ENCODE measurements at places on chromosomes 2 and 18.

- DNase-seq = no peak
Measured at GRCh38 chr18:8951491-8951890, 151.0 kb upstream of the NDUFV2 start.

- no peak for DNase-seq
Measured at GRCh38 chr2:122856696-122857095, 1101.2 kb downstream of the TSN start.

GRCh38 chr2:235956281-235956970, 211.8 kb downstream of the GBX2 start:
- no peak for DNase-seq

- no peak for DNase-seq
Measured at GRCh38 chr2:9663008-9663879, 32.4 kb upstream of the YWHAQ start.

DNA sequence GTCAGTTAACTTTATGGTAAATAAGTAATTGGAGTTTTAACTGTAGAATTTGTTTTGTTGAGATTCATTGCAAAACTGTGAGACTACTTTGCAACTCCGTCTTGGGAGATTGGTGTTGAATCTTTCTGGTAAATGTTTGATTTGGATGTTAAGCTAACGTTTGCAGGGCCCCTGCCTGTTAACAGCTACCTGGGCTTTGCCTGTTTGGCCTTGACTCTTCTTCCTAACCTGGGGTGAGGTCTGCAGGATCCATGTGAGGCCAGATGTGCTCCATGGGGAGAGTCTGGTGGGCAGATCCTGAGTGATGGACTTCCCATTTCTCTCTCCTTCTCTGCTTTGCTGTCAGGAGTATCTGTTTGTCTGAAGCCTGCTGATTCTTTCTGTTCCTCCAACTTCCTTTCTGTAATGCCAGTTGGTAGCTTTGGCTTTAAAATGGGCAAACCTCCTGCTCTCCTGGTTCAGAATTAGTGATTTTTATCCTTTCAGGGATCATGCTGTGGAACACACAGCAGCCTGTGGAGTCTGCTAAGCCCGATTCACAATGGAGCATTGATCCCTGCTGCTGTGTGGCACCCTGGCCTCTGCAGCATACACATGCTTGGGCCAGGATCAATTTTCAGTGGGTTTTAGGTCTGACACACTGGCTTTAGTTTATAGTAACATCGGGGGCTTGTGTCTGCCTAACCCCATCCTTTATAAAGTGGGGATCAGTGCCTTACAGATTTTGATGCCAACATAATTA, 36.3 kb downstream of the PTPRM start:
- DNase-seq = no peak

DNA sequence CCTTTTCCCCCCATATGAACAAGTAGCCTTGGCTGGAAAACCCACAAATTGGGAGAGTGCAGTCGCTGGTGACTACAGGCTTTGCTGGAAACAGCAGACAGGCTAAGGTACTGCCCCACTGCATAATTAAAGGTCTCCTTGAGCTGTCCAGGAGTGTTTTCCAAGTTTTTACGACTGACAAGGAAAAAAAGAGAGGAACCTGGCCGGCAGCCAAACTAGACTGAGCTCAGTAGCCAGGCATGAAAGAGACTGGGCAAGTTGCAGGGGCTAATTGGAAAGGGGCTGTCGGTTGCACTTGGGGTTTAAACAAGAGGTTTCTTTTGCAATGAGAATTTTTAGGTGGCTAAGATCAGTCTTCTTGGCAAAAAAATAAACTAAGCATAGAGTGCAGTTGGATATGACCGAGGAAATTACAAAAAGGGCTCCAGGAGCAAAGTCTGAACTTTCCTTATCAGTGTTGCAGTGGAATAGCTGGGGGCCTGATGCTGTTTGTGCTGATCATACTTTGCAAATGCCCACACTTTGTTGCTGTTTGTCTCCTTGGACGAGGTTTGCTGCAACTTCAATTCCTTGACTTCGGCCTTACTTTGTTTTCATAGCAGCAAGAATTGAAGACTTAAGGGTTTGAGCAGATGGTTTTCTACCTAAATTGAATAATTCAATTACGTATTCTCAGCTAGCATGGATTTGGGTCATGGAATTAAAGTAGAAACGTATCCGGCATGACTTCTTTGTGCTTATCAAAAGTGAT, 2.1 kb downstream of the GULP1 start:
- DNase-seq = peak; percentile 92

DNA sequence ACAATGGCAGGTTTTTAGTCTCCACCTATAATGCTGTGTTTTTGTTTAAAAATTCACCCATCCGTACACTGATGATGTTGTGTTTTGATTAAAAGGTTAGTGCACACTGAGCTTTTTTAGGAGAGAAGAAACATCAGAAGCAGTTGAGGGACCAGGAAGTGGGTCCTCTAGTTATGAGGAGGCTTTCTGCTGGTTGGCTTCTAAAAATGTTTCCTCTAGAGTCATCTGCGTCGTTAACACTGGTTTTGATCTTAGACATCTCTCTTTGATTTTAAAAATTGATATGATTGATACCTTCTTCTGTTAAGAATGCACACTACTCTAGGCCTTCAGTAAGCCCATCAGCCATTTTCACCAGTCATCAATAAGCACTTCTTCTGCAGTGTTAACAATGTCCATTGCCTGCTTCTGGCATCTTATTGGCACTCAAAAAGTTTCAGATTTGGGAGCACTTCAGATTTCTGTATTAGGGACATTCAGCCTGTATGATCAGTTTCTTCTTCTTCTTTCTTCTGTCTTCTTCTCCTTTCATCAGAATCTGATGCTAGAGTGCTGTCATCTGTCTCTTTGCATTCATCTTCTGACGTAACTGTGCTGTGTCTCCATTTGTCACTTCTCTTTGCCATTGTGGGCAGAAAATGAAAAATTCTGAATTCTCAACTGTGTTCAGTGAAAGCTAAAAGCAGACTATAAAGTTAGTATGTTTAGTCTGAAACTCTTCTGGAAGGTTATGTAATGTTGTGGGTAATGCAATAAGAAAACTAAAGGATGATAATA, 56.3 kb downstream of the PHLPP1 start:
- no peak for DNase-seq

DNA sequence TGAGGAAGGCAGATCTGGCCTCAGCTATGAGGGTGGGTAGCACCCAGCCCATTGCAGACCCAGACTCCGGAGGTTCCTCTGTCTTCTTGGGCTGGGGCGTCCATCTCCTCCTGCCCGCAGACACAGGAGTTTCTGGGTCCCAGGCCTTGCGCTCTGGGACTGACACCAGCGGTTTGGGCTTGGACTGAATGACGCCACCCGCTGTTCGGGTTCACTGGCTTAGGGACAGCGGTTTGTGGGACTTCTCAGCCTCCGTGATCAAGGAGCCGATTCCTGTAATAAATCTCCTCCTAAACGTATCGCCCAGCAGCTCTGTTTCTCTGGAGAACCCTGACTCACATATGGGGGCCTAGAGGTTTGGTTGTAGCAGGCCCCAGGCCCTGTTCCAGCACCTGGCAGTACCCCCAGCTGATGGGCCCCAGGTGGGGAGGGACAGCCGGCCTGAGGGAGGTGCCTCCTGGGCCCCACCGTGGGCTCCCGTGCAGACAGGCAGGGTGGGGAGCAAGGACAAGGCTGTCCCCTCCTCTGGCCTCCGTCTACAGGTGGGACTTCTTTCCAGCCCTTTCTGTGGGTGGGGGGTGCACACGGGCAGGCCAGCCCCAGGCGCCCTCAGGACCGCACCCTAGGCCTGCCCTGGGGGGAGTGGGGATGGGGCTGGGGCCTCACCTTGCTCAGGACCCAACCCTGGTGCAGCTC, 4.5 kb upstream of the AQP12A start:
- no peak for DNase-seq

GRCh38 chr18:45282101-45282812, 333.0 kb upstream of the SLC14A2 start:
- DNase-seq = no peak

DNA sequence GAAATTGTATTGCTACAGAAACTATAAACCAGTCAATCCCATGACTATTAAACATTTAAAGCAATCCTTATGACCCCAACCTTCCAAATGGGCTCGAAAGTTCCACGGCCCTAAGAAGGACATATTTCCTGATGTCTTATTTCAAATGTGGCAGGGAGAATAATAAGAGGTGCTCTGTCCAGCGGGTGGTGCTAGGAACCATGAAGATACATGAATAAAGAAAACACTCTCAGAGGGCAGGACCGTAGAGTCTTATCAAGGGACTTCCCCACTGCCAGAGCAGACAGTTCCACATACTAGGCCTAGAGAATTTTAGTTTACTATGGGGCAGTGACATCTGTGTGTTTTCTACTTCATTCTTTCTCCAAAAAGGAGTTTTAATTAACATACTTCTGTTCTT, 187.1 kb upstream of the PIK3C3 start:
- DNase-seq = no peak

DNA sequence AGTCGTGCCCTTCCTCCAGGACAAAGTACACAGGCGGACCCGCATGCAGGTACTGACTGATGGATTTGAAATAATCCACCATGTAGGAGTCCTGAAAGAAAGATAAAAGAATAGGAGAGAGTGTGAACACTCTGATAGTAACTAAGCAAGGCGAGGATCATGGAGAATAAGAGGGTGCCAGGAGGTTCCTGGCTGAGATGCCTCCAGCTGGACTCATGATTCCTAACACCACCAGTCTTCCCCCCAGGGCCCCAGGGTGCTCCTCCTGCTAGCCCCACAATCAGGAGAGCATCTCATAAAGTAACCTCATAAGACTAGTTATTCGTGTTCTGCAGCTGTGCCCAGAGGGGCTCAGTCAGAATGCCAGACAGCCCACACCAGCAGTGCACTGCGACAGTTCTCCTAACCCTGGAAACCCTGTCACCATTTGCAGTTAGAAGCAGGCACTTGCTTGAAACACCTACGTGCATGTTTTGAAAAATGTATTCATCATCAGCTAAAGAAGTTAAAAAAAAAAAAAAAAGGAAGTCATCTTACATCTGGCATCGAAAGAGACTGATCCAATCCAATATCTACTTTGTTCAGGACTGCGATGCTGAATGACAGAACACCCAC, 36.7 kb downstream of the RMC1 start:
- no peak for DNase-seq

- no peak for DNase-seq
Measured at GRCh38 chr2:69769272-69769671, 27.3 kb downstream of the ANXA4 start.

GRCh38 chr2:86645752-86646151, 22.1 kb upstream of the RNF103 start:
- no peak for DNase-seq

DNA sequence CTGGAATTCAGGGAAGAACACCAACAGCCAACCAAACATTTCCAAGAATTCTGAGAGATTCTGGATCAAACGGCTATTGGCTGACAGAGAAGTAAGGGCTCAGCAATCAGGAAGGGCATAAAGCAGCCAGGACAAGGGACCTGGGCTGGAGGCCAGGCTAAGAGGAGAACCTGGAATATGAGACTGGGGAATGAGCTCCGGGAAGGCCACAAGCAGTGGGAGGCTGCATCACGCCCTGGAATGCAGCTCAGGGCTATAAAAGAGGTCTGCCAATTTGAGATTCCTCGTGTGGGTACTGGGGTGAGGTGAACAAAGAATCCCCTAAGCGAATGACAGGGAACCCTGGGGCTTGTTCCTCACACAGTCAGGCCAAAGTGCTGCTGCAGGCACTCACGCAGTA, 60.4 kb downstream of the ANO7 start:
- no peak for DNase-seq

GRCh38 chr2:233262562-233262961, 11.1 kb downstream of the ATG16L1 start:
- no peak for DNase-seq

DNA sequence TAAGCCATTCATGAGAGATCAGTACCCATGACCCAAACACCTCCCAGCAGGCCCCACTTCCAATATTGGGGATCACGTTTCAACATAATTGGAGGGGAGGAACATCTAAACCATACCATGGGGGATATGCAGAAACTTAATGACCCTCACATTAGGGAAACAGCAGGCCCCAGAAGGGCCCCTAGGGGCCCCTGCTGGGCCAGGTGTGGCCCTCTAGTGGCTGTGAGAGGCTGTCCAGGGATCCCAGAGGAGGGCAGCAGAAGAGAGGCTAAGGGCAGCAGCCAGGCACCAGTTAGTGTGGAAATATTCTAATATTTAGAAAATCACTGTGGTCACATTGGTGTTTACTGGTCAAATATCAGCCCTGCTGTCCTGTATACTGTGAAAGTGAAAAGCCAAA, 49.3 kb upstream of the ANKRD44 start:
- no peak for DNase-seq

- no peak for DNase-seq
Measured at GRCh38 chr2:42706836-42707235, 57.1 kb downstream of the OXER1 start.

- DNase-seq = no peak
Measured at GRCh38 chr2:196170213-196170605, 1.2 kb downstream of the STK17B start.

DNA sequence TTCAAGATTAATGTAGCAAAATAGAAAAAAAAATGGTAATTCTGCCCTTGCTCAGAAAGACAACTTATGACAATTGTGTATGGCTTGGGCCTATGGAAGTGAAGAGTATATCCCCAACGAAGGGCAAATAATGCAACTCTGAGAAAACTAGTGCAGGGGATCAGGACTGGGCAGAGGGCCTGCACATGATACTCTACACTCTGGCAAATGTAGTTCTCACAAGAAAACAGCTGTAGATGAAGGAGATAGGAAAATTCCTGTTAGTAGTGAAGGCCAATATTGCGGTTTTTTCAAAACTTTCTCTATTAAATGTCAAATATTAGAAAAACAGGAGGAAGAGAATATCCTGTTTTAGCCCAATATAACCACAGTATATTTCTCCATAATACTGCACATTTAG, 77.8 kb downstream of the SCN9A start:
- DNase-seq = no peak

DNA sequence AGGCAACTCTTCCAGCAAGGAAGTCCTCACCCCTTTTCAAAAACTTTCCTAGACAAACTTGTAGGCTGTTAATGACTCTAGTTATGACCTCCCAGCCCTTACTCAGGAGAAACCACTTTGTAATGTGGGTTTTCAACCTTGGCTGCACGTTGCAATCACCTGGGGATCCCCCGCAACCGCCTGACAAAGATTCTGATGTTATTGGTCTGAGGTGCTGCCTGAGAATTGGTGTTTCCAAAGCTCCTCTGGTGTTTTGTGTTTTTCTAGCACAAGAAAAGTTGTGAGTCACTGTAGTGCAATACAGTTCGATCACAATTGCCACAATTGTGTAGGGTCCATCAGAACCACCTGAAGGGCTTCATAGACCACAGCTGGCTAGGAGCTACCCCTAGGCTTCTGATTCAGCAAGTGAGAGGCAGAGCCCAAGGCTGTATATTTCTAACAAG, 121.6 kb downstream of the SP100 start:
- DNase-seq = no peak

GRCh38 chr2:71611247-71611646, 157.9 kb downstream of the DYSF start:
- no peak for DNase-seq

Data from NCI-H2029 treated with DMSO at 0.1 percent for 48 hours (cell line).